ENCODE measurements at places on chromosomes 11 and 22. TPM values are rescaled to one million over a fixed set of nuclear protein-coding genes. Genes with fewer than 3 reads are reported as not detected.
A peak's percentile ranks its signal among the peaks of the same experiment; 100 is the strongest.

The PLA2G6 gene
- total RNA-seq, result 24.9 TPM

The IL17REL gene
- under 0.01 TPM for total RNA-seq

The PVALB gene
- total RNA-seq, result not detected

The SLC7A4 gene
- 0.26 TPM for total RNA-seq

The OR6A2 gene
- under 0.01 TPM for total RNA-seq

The CFAP68 gene
- 19.3 TPM for total RNA-seq

The LRRC75B gene
- total RNA-seq, result 5.6 TPM

GRCh38 chr11:36240173-36240572 lies 49.1 kb downstream of the COMMD9 start:
- H3K4me3 ChIP-seq, result no peak overlapping the region
- no peaks in the 10 kb centered on the region for H3K27me3 ChIP-seq
- no peaks in the 10 kb centered on the region for H3K36me3 ChIP-seq

DNA sequence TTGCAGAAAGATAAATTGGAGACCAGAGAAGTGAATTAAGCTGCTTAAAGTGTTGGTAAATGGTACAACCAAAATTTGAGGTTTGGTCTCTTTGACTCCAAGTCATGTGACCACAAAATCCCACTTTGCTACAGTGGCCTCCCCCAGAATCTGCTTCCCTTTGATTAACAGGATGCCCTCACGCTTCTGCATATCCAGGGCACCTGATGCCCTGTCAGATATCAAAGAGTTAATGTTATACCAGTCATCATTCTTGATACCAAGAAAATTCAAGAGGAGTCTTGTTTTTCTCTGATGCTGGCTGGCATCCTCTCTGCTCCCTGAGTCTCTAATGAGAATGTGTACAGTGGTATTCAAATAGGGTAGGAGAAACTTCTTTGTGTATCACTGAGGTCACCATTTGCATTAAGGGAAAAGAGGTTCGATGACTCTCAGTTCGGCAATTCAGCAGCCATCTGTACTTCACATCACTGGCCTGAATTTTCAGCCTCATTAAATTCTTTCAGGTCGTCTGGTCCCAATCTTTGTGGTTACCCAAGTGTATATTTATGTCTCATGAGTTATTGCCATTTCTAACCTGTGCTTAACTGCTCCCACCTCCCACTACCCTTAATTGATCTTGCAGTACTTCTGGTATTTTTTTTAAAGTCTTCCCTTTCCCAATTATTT lies 73.9 kb downstream of the BDNF start:
- no peaks in the 10 kb centered on the region for H3K4me1 ChIP-seq
- no peak overlapping the region for H3K27ac ChIP-seq
- no peaks in the 10 kb centered on the region for H3K36me3 ChIP-seq
- H3K4me3 ChIP-seq, result no peak overlapping the region
- no peaks in the 10 kb centered on the region for H3K27me3 ChIP-seq
- no peak for DNase-seq

DNA sequence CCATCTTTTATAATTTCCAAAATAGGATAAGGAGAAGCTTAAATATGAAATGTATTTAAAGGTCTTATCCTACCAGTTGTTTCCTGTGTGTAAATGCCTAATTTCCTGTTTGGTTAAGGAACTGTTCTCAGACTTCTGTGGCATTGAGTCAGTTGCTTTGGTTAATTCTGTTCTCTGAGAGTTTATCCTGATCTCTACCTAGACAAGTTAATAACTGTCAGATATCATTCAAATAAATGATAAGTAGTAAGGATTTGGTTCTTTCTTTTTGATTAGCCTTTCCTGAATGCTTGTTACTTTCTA lies 39.5 kb downstream of the CTNND1 start:
- no peak overlapping the region for H3K27ac ChIP-seq
- peaks cover 10% of the 10 kb centered on the region for H3K4me1 ChIP-seq
- H3K4me3 ChIP-seq, result no peak overlapping the region
- peaks cover 34% of the 10 kb centered on the region for H3K36me3 ChIP-seq
- DNase-seq, result no peak

GRCh38 chr11:66111158-66111557 lies 41.1 kb downstream of the PACS1 start:
- H3K27ac ChIP-seq, result no peak overlapping the region
- no peak for DNase-seq
- peaks cover 9% of the 10 kb centered on the region for H3K4me1 ChIP-seq
- no peak overlapping the region for H3K4me3 ChIP-seq

GRCh38 chr11:123475469-123475868 lies 45.4 kb downstream of the GRAMD1B start:
- H3K4me1 ChIP-seq, result peaks cover 5% of the 10 kb centered on the region
- no peaks in the 10 kb centered on the region for H3K36me3 ChIP-seq
- H3K27me3 ChIP-seq, result no peaks in the 10 kb centered on the region
- H3K27ac ChIP-seq, result no peak overlapping the region
- no peak overlapping the region for H3K4me3 ChIP-seq

DNA sequence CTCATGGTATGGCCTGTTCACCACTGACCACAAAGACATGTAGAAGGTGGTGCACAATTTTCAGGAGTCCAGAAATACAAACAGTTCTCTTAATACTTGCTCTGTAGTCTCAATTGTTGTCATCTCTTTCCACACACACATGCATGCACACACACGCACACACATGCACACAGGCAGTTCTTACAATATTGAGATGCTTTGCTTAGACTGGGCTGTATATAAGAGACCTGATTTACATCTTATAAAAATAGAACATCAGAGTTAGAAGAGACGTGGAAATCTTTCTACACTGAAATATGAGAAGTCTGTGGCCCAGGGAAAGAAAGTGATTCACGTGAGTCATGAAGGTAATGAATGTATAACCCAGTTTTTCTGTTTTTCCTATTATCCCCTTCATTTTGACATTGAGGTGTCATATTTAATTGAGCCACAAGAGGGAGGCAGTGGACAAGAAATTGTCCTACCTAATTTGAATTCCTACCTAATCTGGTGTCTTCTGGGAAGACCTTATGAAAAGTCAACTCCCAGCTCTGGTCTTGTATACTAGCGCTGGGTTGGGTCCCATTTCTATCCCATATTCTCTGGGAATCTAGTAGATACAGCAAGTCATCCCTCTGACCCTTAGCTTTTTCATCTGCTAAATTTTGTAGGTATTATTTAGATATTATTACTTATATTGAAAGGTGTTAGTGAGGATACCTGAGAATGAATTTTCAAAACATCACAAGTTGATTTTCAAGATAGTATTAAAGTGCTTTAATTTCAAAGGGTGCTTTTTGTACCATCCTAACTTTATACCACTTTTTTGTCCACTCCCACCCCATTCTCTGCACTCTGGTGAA lies 14.9 kb upstream of the MS4A4A start:
- H3K4me1 ChIP-seq, result no peaks in the 10 kb centered on the region
- no peaks in the 10 kb centered on the region for H3K36me3 ChIP-seq
- DNase-seq, result peak; percentile 5
- H3K27me3 ChIP-seq, result no peaks in the 10 kb centered on the region
- no peak overlapping the region for H3K4me3 ChIP-seq
- no peak overlapping the region for H3K27ac ChIP-seq

DNA sequence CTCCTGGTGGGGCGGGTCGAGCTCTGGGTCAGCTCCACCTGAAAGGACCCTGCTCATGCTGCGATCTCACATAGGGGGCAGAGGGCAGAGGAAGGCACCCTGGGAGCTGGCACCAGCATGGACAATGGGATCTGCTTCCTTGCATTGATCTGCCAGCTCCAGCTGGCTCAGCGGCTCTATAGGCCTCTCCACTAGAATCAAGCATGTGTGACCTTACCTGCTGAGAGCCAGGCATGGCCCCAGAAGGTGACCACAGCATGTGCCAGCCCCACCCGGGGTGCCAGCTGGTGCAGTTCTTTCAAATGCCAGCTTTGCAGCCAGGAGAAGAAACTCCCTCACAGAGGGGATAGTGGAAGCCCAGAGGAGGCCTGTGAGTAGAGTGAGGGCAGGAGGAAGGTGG lies 22.0 kb upstream of the KLHL35 start:
- DNase-seq, result no peak
- H3K36me3 ChIP-seq, result no peaks in the 10 kb centered on the region
- H3K4me1 ChIP-seq, result peaks cover 6% of the 10 kb centered on the region
- peaks cover 2% of the 10 kb centered on the region for H3K27me3 ChIP-seq
- no peak overlapping the region for H3K4me3 ChIP-seq
- H3K27ac ChIP-seq, result no peak overlapping the region

DNA sequence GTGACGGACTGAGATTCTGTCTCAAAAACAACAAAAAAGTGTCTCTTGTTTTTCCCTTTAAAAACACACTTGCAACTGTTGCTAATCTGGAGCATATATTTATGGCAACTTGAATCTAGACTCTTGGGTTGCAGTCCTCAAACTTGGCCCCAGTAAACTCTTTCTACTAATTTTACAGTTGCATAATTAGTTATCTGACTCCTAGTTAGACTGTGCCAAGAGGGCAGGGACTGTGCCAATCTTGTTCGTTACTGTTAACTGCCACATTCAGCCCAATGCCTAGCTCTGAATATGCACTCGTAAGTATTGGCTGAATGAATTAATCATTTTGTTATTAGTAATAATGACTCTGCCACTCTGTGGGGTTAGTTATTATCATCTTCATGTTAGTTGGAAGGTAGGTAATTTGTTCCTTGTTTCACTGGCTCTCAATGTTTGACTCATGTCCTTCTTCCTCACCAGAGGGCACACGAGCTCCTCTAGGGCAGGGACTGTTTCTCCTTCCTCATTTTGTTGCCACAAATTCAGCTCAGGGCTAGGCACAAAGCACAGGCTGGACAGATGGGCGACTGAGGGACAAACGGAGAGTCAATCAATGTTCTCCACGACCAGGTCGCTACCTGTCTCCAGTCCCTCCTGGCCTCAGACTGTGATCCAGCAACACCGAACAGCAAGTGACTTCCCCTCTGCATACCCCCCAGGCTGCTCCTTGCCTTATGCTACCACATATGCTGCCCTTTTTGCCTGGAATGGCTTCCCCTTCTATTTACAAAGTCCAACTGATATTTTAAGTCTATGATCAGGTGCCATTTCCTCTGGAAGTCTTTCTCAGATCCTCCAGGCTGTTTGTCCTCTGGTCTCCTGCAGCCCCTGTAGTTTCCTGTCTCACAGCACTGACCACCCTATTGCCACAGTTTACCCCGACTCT lies 9.0 kb downstream of the CLPB start:
- DNase-seq, result no peak
- H3K4me3 ChIP-seq, result no peak overlapping the region
- peaks cover 5% of the 10 kb centered on the region for H3K36me3 ChIP-seq
- H3K27me3 ChIP-seq, result no peaks in the 10 kb centered on the region
- no peaks in the 10 kb centered on the region for H3K4me1 ChIP-seq

DNA sequence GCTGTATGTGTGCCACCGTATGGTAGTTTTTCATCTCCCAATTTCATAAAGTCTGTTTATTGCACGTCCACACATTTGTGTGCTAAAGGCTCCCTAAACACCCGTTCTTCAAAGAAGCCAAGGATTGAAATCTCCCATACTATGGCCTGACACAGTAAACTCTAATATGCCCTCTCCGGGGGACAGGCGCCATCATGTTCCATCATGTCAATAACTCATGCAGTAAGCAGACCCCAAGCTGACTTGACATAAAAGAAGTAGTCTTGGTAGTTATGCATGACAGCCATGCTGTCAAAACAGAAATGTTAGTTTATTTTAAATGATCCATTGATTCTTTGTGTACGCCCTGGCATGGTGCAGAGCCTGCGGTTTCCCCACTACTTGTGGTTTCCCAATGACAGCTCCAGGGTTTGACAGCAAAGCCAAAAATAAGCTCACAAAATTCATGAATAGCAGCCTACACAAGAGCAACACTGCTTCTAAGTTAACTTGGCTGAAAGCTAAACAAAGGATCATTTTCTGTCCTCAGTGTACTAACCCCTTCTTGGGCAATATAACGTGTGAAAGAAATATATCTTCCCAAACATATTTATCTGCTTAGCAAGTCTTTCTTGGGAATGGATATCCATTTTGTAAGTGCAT lies 56.5 kb upstream of the CABP7 start:
- no peak overlapping the region for H3K4me3 ChIP-seq
- H3K36me3 ChIP-seq, result peaks cover 21% of the 10 kb centered on the region
- no peaks in the 10 kb centered on the region for H3K27me3 ChIP-seq
- no peak overlapping the region for H3K27ac ChIP-seq

DNA sequence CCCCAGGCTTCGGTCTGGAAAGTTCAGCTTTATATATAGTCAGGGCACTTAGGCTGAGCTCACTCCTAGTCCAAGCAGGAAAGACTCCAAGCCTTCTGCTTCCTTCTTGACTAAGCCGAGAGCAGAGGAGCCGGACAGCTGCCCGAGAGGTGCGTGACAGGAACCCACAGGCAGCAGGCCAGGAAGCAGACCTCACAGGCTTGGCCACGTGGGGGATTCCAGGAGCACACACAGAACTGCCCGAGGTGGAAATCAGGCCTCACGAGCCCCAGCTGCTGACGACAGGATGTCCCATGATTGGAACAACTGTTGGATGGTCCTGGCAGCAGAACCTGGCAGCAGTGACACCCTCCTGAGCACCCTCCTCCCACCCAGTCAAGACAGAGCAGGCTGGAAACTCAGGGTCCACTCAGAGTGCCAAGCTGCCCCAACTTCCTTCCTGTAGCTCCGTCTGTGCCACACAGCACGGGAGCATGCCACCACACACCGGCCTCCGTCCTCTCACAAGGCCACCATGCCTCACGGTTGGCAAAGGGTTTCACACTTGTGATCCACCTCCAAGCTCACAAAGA lies 5.4 kb downstream of the PLA2G6 start:
- H3K4me3 ChIP-seq, result no peak overlapping the region
- peak; percentile 75 for DNase-seq
- H3K36me3 ChIP-seq, result no peaks in the 10 kb centered on the region
- peaks cover 27% of the 10 kb centered on the region for H3K4me1 ChIP-seq
